ENCODE measurements at places on chromosomes 5 and 9.

- DNase-seq = no peak
Observed at GRCh38 chr5:30747412-30747811, 446.1 kb upstream of the CDH6 start.

DNA sequence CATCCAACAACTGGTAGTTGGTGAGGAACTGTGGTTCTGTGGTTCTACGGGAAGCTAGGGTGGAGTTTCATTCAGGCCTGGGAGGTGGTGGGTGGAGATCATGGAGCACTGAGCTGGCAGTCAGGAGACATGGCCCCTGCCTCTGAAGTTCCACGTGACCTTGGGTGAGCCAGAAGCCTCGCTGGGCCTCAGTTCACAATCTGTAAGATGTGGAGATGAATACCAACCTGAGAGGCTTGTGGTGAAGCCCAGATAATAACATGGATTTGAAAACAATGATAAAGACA is 177.9 kb downstream of the MACROH2A1 start:
- DNase-seq = no peak

DNA sequence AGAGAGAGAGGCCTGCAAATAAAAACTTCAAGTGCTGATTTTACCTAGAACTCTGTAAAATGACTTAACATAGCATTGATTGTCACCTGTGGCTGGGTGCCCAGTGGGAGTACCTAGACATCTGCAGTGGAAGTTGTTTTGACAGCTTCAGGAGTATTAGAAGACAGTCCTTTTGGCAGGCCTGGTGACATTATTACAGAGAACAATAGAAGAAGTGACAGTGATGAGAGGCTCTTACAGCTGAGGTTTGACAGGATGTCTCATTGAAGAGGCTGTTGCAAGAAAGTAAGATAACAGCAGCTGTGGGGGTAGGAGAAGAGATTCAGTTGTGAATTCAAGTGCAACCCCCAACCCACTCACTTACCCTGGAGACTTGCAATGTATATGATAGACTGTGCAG is 27.9 kb upstream of the MUSK start:
- no peak for DNase-seq

DNA sequence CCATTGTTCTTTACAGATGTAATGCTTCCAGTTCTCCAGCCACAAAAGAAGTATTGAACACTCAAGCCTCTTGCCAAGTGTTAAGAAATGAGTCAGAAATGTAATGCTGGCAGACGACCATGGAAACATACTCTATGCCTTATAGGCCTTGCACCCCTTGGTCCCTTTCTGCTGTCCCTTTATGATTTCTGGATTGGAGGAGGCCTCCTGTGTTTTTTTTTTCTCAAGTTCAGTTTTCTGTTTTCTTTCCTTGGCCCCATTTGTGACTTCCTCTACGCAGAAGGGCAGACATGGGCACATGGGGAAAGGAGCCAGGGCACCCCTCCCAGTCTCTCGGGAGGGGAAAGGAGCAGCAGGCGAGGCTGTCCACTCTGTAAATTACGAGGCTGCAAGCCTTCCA is 53.4 kb downstream of the SNX18 start:
- no peak for DNase-seq

DNA sequence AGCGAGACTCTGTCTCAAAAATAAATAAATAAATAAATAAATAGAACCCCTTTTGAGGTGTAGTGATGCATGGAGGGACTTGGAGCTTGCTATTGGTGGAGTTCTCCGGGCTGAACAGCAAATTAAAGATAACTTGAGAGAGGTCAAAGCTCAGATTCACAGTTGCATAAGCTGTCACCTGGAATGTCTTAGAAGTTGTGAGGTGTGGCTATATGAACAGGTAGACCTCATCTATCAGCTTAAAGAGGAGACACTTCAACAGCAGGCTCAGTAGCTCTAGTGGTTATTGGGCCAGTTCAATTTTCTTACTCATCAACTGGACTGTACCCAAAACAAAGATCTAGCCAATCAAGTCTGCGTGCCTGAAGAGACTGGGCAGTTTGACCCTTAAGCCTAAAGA is 11.7 kb upstream of the STING1 start:
- DNase-seq = no peak

- no peak for DNase-seq
Observed at GRCh38 chr5:52989025-52989780, at the start of gene ITGA2. TSS of gene ITGA2 (plus strand) at chr5:52989352. CDS start at chr5:52989469, 117 bp downstream.

DNA sequence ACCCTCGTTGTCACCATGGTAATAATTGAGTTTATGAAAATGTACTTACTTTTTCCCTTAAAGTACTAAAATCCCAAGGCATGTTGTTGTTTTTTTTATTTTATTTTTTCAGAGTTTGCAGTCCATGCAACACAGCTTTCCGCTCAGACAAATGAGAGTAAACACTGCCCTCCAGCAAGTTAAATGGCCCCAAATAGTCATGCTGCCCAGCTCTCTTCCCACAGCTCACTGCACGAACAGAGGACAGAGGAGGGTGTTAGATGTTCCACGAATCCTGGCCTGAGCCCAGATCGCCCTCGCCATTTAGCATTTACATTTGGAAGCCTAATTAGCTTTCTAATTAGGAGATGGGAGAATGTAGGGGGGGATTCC is 1.9 kb downstream of the NIM1K start:
- DNase-seq = no peak

GRCh38 chr5:140677947-140678346 is 4.6 kb upstream of the DND1 start:
- DNase-seq = no peak

GRCh38 chr9:121206516-121207370 is 5.1 kb upstream of the RAB14 start:
- DNase-seq = no peak

DNA sequence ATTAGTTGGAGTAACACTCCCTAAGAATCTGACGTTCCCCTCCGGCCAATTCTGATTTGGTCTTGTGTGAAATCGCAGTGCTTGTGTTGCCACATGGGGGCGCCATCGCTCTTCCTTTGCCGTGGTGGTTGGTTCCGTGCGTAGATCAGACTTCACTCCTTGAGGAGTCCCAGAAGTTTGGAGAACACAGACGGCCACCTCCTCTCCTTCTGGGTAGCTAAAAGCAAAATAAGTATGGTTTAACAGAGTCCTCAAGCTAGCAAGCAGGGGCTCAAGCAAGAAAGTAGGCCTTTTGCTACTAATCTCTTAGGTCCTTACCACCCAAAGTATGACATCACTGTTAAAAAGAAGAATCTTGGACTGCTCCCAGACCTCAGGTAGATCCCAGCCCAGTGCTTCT is 59.5 kb downstream of the HSPA4 start:
- peak; percentile 60 for DNase-seq

GRCh38 chr9:115938479-115938878 is 215.1 kb upstream of the PAPPA start:
- no peak for DNase-seq

DNA sequence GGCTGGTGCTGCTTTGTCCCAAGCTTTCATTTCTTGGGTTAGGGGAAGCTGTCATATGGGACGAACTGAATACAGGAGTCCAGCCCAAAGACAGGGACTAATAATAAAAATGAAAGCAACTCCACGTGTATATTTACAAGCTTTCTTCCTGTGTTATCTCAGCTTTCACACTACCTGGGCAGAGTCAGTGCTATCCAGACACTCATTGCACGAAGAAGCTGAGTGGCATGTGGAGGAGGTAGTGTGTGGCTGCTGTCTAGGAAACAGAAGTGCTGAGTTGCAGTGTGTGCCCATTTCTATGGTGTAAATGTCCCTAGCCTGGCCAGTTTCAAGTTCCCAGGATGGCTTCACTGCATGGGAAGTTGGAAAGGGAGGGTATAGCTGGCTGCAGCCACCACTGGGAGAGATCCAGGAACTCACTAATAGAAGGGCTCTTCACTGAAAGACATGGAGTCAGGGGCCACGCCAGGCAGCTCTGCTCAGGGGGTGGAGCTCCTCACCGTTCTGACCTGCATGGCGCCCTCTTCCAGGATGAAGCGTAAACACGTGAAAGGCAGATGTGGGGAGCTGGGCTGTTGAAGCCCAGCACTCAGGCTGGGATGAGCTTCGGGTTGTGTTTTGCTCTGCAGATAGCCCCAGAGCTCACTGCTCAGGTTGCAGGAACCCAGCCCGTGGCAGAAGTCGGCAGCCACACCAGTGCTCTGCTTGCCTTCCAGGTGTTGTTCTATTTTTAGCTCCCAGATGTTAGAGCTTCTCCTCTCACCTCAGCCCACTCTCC is 116.9 kb downstream of the IRX2 start:
- DNase-seq = no peak

GRCh38 chr5:173330338-173331206 is 2.4 kb upstream of the STC2 start:
- DNase-seq = no peak

GRCh38 chr9:35763803-35764202 is 9.7 kb upstream of the MSMP start:
- no peak for DNase-seq

DNA sequence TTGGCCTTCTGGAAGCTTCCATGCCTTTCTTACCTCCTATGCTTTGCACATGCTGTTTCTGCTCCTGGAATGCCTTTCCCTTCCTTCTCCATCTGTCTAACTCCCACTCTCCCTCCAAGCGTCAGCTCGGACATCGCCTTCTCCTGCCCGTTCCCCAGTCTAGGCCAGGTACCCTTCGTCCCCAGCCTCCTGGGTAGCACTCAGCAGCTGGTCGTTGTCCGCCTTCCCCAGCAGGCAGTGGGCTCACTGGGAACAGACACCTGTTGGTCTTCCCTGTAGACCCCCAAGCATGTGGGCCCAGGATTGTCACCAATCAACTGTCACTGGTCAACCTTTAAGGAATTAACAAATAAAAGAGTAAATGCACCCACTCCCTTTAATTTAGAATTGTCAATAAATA is 202.2 kb downstream of the RGS3 start:
- DNase-seq = no peak
